ENCODE measurements at places on chromosomes 5 and 9.

DNA sequence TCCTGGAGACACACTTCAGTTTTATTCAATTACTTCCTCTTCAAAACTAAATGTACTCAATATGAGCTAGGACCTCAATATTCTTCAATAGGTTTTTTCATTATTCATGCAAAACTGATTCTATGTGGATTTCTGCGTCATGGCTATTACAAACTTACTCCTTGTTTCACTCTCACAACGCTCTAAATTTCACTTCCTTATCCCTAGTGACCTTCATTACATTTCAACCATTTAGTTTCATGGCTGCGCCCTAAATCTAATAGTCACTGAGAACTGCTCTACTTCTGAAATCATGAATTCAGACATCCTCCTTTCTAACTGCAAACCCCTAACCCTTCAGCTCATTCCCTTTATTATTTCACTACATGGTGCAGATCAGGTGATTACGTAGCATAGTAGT, 93.9 kb downstream of the SLC25A46 start:
- no peak for DNase-seq

GRCh38 chr5:164753434-164753833, 1248.0 kb downstream of the MAT2B start:
- no peak for DNase-seq

DNA sequence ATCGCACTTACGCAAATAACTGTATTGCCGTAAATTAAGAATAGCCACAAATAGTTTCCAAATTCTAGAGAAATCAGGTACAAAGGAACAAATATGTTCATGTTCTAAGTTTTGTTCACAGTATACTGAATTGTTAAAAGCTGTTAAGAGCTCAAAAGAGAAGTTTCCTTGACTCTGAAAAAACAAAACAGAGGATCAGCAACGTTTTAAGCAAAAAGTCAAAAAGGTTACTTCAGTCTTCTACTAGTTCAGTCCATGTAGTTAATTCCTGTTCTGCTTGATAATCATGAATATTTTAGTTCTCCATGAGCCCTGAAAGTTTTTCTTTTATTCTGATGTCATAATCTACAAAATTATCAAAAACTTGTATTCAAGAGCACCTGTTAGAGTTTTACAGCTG, 128.6 kb upstream of the MAST4 start:
- no peak for DNase-seq

- no peak for DNase-seq
Observed at GRCh38 chr5:159242656-159243055, 20.4 kb upstream of the UBLCP1 start.

- DNase-seq = no peak
Observed at GRCh38 chr9:121233906-121234831, 32.5 kb upstream of the RAB14 start.

DNA sequence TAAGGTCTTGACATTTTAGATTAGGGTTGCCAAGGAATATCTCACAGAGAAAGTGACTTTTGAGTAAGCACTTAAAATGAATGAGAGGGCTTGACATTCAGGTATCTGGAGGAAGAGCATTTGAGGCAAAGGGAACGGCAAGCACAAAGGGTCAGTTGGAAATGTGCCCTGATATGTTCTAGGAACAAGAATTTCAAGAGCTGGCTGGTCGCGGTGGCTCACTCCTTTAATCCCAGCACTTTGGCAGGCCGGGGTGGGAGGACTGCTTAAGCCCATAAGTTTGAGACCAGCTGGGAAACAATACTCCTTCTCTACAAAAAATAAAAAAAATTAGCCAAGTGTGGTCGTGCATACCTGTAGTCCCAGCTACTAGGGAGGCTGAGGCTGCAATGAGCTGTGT, 16.5 kb downstream of the KIAA1958 start:
- DNase-seq = no peak

DNA sequence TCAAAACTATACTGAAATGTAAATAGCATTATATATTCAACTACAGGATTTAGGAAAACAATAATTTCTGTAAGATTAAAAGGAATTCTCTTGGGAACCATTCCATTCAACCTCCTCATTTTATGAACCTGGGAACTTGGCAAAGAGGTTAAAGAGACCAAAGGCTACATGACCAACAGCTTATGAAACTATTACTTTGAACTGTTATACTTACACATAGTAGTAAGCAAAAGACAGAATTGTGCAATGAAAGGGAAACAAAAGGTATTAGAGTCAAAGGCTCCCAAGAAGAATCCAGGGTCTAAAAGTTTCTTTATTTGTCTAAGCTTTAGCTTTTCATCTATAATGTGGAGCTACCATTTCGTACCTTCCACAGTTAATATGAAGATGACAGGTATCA, 7.2 kb downstream of the C9orf72 start:
- no peak for DNase-seq

DNA sequence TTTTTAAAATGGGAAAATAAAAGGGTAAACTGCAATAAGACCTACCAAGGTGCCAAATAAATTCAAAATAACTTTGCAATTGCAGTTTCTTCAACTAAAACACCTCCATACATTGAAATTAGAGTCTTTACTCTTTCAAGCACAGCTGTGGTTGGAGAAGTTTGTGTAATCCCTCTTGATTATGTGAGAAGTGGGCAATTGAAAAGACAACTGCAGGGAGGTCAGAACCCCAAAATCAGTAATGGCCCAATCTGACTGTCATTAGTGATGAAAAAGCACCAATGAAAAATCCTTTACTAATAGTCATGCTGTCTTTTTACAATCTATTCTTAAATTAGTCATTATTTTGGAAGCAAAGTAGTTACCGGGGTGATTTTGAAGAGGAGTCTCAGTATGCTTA, 116.7 kb upstream of the RGMB start:
- no peak for DNase-seq

GRCh38 chr5:151037561-151038411, 17.4 kb downstream of the GPX3 start:
- no peak for DNase-seq
